ENCODE measurements at places on chromosomes 6 and 20.

DNA sequence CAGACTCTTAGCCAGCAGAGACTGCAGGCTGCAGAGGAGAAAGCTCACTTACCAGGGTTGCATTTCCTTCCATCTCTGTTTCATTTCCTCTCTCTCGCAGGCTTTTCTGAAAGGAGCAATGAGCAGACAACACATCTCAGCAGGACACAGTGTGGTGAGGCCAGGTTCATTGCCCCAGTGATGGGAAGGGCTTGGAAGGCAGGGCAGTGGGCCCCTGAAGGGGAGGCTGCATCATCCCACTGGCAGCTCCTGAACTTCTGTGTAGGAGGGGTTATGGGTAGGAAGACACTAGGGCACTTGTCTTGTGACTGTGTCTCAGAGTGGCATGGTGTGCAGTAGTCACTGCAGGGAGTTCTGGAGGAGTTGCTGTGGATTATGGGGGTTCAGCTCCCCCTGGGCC, 246.8 kb downstream of the QKI start:
- DNase-seq = no peak

- peak; percentile 98 for DNase-seq
These were observed 64.3 kb downstream of the MKKS start for GRCh38 chr20:10369723-10370090.

- peak; percentile 70 for DNase-seq
These were observed 648.8 kb upstream of the AGPAT4 start for GRCh38 chr6:161922631-161923119.

GRCh38 chr20:24199501-24199900, 210.9 kb upstream of the GGTLC1 start:
- no peak for DNase-seq

DNA sequence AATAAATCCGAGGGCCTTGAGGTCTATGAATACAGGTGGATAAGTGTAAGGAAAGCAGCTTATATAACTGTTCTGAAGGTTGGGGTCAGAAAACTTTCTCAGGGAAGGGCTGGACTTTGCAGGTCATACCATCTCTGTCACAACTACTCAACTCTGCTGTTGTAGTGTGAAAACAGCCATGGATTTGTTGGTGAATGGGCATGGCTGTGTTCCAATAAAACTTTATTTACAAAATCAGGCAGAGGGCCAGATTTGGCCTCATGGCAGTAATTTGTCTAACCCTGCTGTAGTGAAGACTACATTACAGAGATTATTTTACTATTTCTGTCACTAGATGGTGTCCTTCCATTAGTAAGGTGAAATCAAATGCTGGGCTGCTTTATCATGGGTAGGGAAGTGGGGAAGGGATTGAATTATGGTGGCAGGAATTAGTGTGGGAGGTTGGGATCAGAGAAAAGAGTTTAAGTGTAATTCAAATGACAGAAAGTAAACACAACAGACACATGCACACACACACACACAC, 409.6 kb upstream of the CHD6 start:
- DNase-seq = no peak

Data from M059J (cell line).